ENCODE measurements at places on chromosomes 1 and 21.

- no peak for DNase-seq
These were observed 25.3 kb downstream of the UBASH3A start for GRCh38 chr21:42429021-42429420.

DNA sequence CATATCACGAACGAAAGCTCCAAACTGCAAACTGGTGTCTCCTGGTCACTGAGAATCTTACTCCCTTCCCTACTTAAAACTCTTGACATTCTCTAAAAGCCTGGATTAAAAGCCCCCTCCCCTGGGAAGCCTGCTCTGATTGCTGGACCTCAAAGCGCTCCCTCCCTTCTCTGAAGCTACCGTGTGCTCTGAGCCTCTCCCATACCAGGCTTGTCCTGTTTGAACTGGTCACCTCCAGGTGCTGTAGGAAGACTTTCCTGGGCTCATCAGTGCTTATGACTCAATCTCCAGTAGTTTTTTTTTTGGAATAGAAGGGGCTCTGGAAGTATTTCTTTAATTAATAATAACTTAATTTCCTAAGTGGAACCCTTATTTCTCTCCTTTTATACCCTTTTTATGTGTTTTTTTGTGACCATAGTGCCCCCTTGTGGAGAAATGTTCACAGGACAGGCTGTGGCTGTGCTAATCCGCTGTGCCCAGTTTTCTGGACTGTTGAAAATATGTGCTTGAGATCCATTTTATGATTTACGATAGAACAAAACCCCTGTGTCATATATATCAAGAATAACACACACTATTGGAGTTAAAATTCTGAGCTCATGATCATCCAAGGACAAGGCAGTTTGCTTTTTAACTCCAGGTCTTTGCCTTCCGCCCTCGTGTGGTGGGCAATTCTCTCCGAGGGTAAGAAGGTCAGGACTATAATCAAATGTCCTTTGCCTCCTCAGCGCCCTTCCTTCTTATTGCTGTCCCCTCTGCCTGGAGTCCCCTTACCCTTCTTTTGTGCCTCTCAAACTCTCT is 16.9 kb downstream of the MTARC1 start:
- DNase-seq = no peak

DNA sequence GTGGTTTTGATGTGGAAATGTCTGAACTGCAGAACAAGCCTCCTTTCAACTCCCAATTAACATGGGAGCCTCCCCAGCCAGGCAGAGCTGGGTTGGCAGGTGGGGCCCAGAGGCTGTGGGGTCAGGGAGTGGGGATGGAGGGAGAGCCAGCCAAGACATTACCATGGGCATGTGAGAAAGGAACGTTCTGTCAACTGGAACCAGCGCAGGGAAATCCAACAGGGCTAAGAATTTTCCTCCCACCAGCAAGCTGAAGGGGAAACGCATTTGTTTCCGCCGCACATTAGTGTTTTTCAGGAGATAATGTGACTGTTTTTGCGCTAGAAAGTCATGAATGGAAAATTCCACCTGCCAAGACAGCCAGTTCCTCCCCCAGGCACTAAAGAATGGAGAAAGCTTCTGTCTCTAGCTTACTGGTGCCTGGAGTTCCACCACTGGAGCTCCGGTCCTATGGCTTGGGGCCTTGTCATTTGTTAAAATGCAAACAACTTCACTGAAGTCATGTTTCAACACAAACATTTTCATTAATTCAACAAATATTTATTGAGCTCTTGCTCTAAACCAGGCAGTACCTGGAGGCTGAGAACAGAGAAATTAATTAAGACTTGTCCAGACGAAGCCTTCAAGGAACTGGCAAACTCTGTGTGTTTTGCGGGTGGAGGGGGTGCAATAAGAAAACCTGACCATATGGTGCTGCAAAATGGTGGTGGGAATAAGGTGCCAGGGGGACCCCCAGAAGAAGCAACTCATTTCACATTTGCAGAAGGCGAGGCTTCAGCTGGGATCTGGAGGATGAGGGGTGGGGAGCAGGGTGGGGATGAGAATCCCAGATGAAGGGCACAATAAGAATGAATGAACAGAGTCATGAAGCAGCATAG is 305.1 kb downstream of the MATN1 start:
- DNase-seq = no peak

DNA sequence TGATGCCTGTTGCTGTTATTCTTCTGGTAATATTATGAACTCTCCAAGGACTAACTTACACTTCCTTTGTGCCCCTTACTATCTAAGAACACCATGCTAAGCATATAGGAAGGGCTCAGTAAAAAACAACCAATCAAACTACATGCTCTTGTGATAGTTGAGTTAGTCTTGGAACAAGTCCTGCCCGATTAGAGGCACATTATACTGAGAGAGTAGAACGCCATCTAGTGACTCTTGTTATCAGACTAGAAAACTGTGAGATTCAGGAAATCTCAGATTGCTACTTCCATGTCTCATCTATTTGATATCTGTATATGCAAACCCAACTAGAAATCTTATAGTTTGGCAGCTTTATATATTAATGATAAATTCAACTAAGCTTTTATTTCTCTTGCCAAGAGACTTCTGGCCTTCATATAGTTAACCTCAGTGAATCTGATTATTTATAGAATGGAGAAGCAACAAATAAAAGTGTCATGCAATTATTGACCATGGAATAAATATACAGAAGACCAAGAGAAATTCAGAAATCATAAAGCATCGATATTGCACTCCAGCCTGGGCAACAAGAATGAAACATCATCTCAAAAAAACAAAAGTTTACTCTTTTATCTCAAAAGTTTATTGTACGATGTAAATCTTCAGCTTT is 7.8 kb upstream of the SRRM1 start:
- no peak for DNase-seq

DNA sequence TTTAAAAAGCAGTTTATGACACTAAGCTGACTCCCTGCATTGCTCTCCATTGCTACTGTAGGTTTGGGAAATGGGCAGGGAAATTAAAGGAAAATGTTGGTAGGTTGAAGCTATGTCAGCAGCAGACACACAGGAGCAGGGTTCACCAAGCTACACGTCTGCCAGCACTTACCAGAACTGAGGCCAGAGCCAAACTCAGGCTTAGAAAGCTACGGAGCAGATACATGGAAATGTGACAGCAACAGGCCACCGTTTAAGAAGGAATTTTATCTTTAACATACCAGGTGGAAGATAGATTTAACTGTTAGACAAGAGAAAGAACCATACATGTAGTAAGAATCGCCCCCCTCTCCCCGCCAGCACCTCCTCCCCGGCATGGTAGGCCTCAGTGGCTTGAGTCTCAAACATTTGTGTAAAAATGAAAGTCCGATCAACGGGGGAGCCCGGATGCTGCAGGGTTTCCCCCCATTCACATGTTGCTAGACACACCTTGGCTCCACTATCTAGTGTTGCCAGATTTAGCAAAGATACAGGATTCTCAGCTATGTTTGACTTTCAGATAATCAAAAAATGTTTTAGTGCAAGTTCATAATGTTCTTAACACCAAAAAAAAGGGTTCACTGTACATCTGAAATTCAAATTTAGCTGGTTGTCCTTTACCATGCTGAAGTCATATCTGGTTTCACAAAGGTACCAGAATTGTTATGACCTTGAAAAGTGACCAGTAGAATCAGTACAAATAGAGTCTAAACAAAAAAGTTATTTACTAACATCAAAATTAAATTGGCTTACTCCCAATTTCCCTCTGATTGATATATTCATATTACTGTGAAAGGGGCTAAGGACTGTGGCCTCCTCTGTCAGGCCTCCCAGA is 6.7 kb downstream of the OR2T11 start:
- no peak for DNase-seq

All from activated CD8-positive, alpha-beta memory T cell treated with anti-CD3 and anti-CD28 coated beads for 1 hour (primary cell).